ENCODE measurements at places on chromosomes 13 and 19.
A peak's percentile ranks its signal among the peaks of the same experiment; 100 is the strongest.

GRCh38 chr19:16094360-16095070 is 17.2 kb upstream of the RAB8A start:
- no peak for DNase-seq

DNA sequence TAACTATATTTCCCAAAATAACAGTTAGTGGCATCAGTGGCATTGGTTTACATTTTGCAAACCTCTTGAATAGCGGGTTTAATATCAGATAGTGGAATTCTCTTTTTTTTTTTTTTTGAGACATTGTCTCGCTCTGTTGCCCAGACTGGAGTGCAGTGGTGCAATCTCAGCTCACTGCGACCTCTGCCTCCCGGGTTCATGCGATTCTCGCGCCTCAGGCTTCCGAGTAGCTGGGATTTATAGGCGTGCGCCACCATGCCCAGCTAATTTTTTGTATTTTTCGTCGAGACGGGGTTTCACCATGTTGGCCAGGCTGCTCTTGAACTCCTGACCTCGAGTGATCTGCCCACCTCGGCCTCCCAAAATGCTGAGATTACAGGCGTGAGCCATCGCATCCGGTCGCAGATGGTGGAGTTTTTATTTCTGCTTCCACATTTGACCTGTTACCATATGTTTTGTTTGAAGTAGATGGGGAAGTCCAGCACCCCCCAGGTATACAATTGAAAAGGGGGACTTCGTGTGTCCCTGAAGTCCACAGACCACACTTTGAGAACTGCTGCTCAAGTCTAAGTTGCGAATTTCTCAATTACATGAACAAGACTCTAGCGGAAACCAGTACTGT is 40.5 kb upstream of the XPO4 start:
- DNase-seq, result no peak

- peak; percentile 71 for DNase-seq
Observed at GRCh38 chr13:39038569-39039030, 344 bp downstream of the NHLRC3 start.

DNA sequence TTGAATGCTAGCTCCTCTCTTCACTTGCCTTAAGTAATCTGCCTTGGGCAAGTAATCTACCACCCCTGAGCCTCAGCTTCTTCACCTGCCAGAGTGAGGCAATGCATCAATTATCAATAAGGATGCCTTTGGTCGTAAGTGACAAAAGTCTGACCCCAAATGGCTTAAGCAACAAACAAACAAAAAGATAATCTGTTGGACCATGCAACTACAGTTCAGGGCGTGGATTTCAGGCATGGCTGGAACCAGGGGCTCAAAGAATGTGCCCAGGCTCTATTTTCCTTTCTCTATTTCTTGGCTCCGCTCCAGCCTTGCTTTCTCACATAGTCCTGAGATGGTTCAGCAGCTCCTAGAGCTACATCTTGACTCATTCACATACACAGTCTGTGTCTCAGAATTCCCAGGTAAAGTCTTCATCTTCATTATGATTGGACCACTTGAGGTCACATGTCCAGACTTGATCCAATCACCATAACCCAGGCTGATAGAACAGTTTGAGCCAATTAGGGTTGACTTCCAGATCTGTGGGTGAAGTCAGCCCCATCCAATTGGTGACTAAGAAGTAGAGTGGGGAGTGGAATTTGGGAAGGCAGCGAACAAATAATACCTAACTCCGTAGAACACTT is 29.6 kb downstream of the ACSBG2 start:
- DNase-seq, result no peak

- DNase-seq, result no peak
Observed at GRCh38 chr19:9861503-9861902, 26.4 kb downstream of the PIN1 start.

GRCh38 chr19:47444388-47444821 is 25.1 kb upstream of the MEIS3 start:
- peak; percentile 41 for DNase-seq

- no peak for DNase-seq
Observed at GRCh38 chr13:113862931-113863523, 849 bp downstream of the GAS6 start.

DNA sequence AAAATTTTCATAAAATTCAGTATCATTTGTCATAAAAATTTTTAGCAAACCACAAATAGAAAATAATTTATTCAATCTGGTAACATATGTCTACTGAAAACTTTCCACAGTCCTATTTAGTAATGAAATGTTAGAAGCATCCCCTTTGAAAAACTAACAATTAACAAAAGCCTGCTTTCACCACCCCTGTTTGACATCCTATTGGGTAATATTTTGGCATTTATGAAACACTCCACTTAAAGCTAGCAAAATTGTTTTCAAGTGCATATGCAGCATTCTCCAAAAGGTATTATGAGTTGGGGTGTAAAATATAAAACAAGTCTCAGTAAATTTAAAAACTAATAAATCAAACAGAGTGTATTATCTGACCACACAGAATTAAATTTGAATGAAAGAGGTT is 189.4 kb downstream of the NBEA start:
- no peak for DNase-seq

DNA sequence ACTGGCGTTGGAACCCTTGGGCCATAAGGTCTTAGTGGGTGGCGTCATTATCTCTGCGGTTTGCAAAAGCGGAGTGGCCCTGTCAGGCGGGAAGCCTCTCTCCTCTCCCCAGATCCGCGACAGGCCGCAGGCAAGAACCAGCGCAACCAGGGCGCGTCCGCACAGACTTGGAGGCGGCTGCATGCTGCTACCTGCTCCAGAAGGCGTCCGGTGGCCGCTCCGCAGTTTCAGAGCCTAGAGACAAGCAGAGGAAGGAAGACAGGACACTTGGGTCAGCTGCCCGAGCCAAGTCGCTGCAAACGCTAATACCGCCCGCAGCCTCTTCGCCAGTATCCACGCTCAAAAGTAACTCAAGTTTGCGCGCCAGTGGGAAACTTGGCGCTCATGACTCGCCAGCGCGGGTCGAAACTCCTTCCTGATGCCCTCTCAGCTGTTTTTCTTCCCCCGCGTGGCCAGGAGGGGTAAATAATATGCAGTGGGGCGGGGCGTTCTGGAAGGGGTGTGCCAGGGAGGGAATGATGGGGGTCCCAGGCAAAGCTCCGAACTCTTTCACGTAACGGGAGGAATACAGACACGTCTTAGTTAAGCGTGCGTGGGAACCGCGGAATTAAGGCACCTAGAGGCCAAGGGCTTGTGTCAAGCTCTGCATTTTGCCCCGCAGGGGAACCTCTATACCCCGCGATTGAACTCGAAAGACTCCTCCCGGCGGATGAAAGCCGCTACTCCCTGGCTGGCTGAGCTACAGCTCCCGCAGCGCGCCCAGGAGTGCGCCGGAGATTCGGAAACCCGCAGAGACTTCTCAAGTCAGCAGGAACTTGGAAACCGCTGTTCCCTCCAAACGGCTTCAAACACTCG is at the start of gene EDNRB:
Gene EDNRB (minus strand): TSS at position 441 of the 855 bp plus-strand sequence. CDS start 258 bp downstream, at position 183.
- no peak for DNase-seq

- DNase-seq, result no peak
Observed at GRCh38 chr13:50650592-50651504, 192.6 kb downstream of the DLEU7 start.

GRCh38 chr13:60229708-60230272 is 66.1 kb upstream of the DIAPH3 start:
- DNase-seq, result no peak

GRCh38 chr13:50075619-50076097 is 60.4 kb downstream of the KCNRG start:
- DNase-seq, result no peak

DNA sequence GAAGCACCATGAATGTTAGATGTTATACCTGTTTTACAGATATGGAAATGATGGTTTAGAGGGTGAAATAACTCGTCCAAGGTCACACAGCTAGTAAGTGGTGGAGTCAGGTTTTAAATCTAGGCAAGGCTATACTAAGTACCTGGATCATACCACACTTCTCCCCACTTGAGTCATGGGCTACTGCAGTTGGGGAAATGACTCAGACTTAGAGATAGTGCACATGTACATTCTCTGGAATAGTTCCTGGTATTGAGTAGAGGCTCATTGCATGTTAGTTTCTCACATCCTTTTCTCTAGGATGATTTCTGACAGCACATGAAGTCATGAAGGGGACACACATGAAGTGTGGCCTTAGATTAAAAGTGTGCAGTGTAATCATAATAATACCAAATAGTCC is 76.2 kb upstream of the TNFSF11 start:
- DNase-seq, result no peak

DNA sequence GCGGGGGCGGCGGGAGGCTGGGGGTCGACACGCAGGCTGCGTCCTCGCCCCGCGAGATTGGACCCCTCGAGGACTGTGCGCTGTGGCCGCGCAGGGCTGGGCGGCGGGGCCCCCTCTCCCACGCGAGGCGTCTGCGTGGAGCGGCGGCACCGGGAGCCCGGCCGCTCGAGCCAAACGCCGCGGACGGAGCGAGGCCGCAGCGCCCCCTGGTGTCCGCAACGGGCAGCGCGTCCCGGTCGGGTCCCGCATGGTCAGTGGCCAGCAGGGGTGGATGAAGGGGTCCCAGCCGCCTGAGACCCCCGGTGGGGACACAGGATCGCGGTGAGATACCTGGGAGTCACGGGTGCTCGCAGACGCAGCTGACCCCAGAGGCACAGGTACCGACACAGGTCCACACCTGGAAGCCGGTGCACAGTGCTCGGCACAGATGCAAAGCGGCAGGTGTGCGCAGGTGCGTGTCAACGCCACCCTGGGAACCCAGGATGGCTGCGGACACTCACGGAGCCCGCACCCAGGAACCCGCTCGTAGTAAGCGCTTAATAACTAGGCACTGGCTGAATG is 2.1 kb upstream of the CIRBP start:
- DNase-seq, result peak; percentile 61

- DNase-seq, result no peak
Observed at GRCh38 chr13:23889615-23890607, 711 bp upstream of the MIPEP start.

- no peak for DNase-seq
Observed at GRCh38 chr19:31589109-31589508, 239.9 kb upstream of the TSHZ3 start.

- no peak for DNase-seq
Observed at GRCh38 chr13:110541526-110541920, 20.0 kb downstream of the RAB20 start.

- DNase-seq, result no peak
Observed at GRCh38 chr13:75399168-75399878, 82.6 kb downstream of the TBC1D4 start.

- no peak for DNase-seq
Observed at GRCh38 chr19:2268480-2268830, 12.2 kb upstream of the JSRP1 start.

GRCh38 chr19:10712754-10713153 is 5.1 kb upstream of the DNM2 start:
- no peak for DNase-seq

- DNase-seq, result no peak
Observed at GRCh38 chr19:409516-410242, 732 bp upstream of the C2CD4C start.

- no peak for DNase-seq
Observed at GRCh38 chr19:31152906-31153305, 196.3 kb downstream of the TSHZ3 start.

DNA sequence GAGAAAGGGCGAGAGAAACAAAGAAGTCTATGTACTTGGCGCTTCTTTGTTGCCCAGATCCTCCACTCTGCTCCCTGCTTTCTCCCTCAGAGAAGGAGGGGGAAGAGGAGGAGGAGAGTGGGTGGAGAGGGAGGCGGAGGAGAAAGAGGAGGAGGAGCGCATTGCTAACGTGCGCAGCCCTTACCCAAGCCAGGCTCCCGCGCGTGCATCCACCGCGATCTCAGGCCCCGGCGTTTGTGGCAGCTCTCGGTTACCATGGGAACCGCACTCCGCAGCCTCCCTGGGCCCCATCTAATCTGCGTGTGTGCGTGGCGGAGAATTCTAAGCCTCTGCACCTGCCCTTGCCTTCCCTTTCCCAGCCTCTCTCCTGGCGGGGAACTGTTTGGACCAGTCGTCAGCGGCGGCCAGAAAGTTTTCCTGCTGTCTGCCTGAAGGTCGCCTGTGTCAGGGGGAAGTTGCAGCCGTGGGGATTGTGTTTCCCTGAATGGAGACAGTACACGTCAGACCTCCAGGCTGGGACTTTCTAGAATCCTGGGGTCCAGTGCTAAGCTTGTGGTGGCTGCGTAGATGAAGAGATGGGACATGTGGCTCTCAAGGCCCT is at the start of gene ERICH6B:
Gene ERICH6B (minus strand): TSS at position 239 of the 601 bp plus-strand sequence. CDS start 18,734 bp downstream, outside the sequence.
- DNase-seq, result no peak

GRCh38 chr19:533364-534058 is 2.0 kb downstream of the CDC34 start:
- no peak for DNase-seq

GRCh38 chr13:66546534-66547379 is 683.4 kb downstream of the PCDH9 start:
- no peak for DNase-seq

DNA sequence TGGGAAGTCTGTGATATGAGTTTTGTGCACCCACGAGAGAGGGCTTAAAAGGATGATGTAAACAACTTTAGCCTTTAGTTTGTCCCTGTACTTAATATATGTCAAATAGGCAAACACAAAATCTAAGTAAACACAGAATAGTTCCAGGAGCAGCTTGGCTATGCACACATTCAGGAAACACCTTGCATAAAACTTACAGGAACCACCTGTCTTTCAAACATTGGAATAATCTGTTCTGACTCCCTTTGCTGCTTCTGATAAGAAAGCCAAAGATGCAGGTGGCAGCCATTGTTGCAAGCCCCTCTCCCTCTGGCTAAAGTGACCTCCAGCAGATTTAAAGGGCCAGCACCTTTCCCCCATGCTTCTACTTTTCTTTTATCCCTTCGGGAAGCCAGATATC is 4.7 kb downstream of the EEF1AKMT1 start:
- no peak for DNase-seq

DNA sequence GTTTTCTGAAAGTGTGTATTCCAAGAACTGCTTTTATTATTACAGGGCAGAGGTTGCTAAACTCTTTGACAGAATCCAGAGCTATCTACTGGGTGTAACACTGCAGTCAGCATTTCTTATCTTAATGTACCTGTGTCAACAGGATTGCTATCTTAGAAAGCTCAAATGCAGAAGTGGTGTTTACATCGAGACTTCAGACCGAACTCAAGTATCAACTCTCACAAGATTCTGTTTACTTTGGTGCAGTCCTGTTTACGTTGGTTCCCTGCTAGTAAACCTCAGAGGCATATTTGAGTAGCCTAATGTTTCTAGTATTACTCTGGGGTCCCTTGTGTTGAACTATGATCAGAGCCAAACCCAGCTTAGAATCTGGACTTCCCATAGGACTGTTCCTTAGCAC is 20.5 kb downstream of the SLC15A1 start:
- no peak for DNase-seq

GRCh38 chr13:59666504-59666903 is 497.2 kb downstream of the DIAPH3 start:
- no peak for DNase-seq

All from CD8-positive, alpha-beta memory T cell (primary cell).